ENCODE measurements at places on chromosomes 3 and 15. TPM values are rescaled to one million over a fixed set of nuclear protein-coding genes. Genes with fewer than 3 reads are reported as not detected.
A peak's percentile ranks its signal among the peaks of the same experiment; 100 is the strongest.

PLA2G4E gene
- total RNA-seq = not detected

PSMD6 gene
- 15.8 TPM for total RNA-seq

ITGA11 gene
- total RNA-seq = 4.5 TPM

KCNAB1 gene
- 2.2 TPM for total RNA-seq

FOXB1 gene
- not detected for total RNA-seq

DPPA2 gene
- total RNA-seq = not detected

ATP13A5 gene
- total RNA-seq = 2.0 TPM

LOXL1 gene
- 6.2 TPM for total RNA-seq

DNA sequence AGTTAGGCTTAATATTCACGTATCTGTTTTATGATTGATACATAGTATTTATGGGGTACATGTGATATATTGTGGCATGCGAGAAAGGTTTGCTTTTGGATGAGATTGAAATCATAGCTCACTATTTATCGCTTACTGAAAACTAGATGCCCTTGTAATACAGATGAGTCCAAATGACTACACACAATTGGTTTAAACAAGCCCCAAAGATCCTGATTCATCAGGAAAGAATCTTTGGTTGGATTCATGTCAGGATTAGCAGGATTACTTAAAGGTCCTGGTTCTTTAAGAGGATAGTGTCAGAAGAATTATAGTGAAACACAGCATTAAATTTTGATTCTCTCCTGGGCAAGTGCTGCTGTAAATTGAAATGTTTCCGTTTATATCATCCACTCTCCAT, 18.6 kb upstream of the AADAC start:
- no peak overlapping the region for H3K27ac ChIP-seq
- H3K4me1 ChIP-seq = peaks cover 20% of the 10 kb centered on the region
- no peaks in the 10 kb centered on the region for H3K27me3 ChIP-seq
- H3K36me3 ChIP-seq = no peaks in the 10 kb centered on the region

GRCh38 chr3:187036394-187036793, 102.9 kb downstream of the RPL39L start:
- DNase-seq = no peak
- peaks cover 13% of the 10 kb centered on the region for H3K4me1 ChIP-seq
- no peak overlapping the region for H3K27ac ChIP-seq
- no peak overlapping the region for H3K4me3 ChIP-seq

DNA sequence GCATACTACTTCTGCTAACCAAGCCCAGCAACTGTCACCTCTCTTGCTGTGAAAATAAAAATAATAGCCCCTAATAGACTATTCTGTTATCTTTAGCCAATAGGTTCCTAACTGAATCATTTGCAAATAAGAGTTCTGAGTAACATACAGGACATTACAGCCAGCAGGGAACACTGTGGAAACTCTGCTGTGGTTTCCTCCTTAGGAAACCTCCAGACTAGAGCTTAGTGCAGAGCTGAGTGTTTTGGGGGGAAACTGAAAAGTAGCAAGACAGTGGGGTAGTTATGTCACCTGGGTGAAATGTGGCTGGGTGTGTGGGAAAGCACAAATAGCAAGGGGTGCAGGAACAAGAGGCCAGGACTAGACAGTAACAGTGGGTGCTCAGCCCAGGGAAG, 32.4 kb downstream of the DZIP1L start:
- no peaks in the 10 kb centered on the region for H3K27me3 ChIP-seq
- peaks cover 8% of the 10 kb centered on the region for H3K4me1 ChIP-seq
- H3K27ac ChIP-seq = no peak overlapping the region

DNA sequence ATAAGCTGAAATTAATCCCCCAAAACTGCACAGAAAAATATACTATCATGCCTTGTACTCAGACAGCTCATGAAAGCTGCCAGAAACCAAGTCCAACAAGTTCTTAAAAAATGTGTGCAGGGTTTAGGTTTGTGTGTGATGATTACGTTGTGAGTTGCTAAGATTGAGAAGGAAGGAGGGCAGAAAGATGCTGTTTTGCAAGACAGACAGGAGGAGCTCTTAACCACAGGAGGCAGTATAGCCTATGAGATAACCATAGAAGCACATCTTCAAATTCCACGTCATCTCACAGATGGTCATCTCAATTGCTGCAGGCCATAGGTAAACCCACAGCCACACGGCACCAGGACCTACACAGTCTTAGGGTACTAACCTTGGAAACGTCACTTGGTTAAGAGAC, 191.9 kb downstream of the STT3B start:
- H3K27ac ChIP-seq = no peak overlapping the region
- no peak for DNase-seq
- H3K27me3 ChIP-seq = no peaks in the 10 kb centered on the region

GRCh38 chr3:14208168-14208567, 29.6 kb downstream of the LSM3 start:
- no peak overlapping the region for H3K4me3 ChIP-seq
- peak overlapping the region; percentile 62 for H3K27ac ChIP-seq
- H3K4me1 ChIP-seq = peaks cover 37% of the 10 kb centered on the region
- no peaks in the 10 kb centered on the region for H3K36me3 ChIP-seq
- DNase-seq = no peak

DNA sequence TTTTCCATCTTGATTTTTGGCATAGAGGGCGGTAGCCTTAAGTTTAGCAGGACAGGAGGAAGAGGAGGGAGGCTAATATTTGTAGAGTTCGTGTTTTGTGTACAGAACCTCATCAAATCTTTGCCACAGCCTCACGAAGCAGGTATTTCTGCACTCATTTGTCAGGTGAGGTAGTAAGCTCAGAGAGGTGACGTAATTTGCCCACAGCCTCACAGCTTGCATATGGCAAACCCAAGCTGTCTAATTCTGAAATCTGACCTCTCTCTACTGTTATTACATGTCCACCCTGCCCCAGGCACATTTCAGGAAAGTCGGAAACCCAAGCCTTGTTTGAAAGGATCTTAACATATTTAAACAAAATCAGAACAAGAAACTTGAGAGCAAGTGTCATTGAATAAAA, 91.1 kb upstream of the TPM1 start:
- H3K4me3 ChIP-seq = no peak overlapping the region
- no peaks in the 10 kb centered on the region for H3K27me3 ChIP-seq
- H3K4me1 ChIP-seq = no peaks in the 10 kb centered on the region
- H3K36me3 ChIP-seq = no peaks in the 10 kb centered on the region
- H3K27ac ChIP-seq = no peak overlapping the region
- no peak for DNase-seq

DNA sequence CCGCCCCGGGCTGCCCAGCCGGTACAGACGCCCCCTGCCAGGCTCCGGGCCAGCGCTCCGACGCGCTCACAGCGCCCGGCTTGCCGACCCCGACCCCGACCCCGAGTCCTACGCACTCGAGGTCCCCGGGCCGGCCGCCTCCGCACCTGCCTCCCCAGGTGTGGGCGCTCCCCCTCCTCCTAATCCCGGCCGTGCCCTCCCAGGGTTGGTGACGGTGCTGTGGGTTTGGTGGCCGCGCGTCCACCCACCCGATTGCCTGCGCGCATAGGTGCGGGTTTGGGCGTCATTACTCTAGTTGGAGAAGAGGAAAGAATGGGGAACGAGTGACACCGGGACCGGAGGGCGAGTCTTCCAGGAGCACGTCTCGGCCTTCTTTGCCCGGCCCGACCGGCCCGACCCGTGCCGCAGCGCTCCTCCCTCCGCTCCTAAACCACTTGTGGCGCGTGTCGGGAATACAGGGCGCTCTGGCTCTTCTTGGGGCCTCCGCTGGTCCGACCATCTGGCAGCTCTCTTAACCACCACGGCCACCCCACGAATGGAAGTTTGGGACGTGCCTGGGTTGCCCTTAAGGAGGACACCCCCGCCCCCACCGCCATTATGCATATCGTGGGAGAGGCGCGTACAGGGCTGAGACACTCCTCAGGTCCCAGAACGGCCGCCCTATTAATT, 810 bp upstream of the THRB start:
- peaks cover 14% of the 10 kb centered on the region for H3K4me1 ChIP-seq
- H3K27me3 ChIP-seq = peaks cover 12% of the 10 kb centered on the region
- peak overlapping the region; percentile 60 for H3K4me3 ChIP-seq
- H3K27ac ChIP-seq = peak overlapping the region; percentile 91
- H3K36me3 ChIP-seq = no peaks in the 10 kb centered on the region

GRCh38 chr15:99574502-99574901, 8.7 kb downstream of the MEF2A start:
- H3K4me3 ChIP-seq = no peak overlapping the region
- no peak overlapping the region for H3K27ac ChIP-seq
- H3K36me3 ChIP-seq = no peaks in the 10 kb centered on the region
- H3K4me1 ChIP-seq = peaks cover 86% of the 10 kb centered on the region
- no peak for DNase-seq

- no peaks in the 10 kb centered on the region for H3K36me3 ChIP-seq
- H3K4me1 ChIP-seq = no peaks in the 10 kb centered on the region
- no peak overlapping the region for H3K4me3 ChIP-seq
- H3K27me3 ChIP-seq = no peaks in the 10 kb centered on the region
- DNase-seq = no peak
- H3K27ac ChIP-seq = no peak overlapping the region
Measured at GRCh38 chr3:112649478-112649735, 8.5 kb upstream of the CCDC80 start.

DNA sequence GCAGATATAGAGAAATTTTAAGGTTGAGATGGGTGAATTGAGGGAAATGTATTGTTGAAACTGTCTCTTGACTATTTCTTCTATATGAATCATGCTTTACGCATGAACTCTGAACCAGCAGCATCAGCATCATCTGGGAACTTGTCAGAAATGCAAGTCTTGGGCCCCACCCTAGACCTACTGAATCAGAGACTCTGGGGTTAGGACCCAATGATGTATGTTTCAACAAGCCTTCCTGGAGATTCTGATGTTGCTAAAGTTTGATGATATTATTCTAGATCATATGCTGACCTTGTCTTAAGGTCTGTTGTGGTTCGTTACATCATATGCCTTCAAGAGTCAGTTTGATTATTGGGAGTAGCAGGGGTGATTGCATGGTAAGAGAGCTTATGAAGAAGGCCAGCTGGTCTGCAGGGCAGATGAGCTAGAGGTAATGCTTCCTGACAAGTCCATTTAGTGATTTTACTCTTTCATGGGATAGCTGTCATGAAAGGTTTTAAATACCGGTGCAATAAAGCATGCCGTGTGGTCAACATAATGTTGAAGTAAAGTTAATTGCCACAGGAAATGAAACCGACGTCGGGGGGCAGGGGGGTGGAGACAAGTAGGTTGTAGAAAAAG, 152.4 kb upstream of the MRPL3 start:
- no peak for DNase-seq
- no peak overlapping the region for H3K27ac ChIP-seq
- no peaks in the 10 kb centered on the region for H3K27me3 ChIP-seq
- no peak overlapping the region for H3K4me3 ChIP-seq
- H3K36me3 ChIP-seq = no peaks in the 10 kb centered on the region

GRCh38 chr3:135896613-135897012, 68.9 kb upstream of the PPP2R3A start:
- no peaks in the 10 kb centered on the region for H3K27me3 ChIP-seq
- no peaks in the 10 kb centered on the region for H3K4me1 ChIP-seq
- DNase-seq = no peak
- H3K36me3 ChIP-seq = no peaks in the 10 kb centered on the region
- no peak overlapping the region for H3K27ac ChIP-seq

DNA sequence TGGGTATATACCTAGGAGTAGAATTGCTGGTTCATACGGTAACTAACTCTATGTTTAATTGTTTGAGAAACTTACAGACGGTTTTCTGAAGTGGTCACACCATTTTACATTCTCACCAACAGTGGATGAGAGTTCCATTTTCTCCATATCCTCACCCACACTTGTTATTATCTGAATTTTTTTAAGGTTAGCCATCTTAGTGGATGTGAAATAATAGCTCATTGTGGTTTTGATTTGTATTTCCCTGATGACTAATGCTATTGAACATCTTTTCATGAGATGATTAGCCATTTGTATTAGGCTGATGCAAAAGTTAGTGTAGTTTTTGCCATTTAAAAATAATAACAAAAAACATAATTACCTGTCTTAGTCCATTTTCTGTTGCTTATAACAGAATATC, 18.6 kb downstream of the CSTA start:
- H3K4me3 ChIP-seq = no peak overlapping the region
- no peak overlapping the region for H3K27ac ChIP-seq
- H3K36me3 ChIP-seq = no peaks in the 10 kb centered on the region
- H3K4me1 ChIP-seq = no peaks in the 10 kb centered on the region

- H3K27me3 ChIP-seq = peaks cover 55% of the 10 kb centered on the region
- no peak overlapping the region for H3K27ac ChIP-seq
- H3K4me3 ChIP-seq = no peak overlapping the region
- DNase-seq = no peak
- H3K36me3 ChIP-seq = no peaks in the 10 kb centered on the region
Measured at GRCh38 chr15:83362706-83363105, 78.2 kb upstream of the BNC1 start.

DNA sequence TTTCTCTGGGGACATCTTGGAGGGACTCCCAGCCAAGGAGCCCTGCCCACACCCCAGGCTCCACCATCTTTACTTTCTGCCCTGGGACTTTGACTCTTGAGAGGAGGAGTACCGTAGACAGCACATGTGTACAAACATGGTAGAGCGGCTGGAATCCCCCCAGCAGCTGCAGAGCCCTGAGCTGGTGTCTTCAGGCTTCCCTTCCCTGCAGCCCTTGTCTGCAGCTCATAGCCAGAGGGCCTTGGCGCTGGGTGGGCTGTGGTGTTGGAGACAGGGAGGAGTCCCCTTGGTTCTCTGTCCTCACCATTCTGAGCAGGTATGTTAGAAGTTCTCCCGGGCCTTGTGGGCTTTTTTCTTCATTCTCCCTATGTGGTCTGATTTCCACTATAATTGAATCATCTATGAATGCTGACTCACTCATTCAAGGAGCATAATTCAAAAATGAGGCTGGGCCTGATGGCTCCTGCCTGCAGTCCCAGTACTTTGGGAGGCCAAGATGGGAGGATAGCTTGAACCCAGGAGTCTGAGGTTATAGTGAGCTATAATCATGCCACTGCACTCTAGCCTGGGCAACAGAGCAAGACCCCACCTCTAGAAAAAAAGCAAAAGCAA, 97.8 kb upstream of the MEF2A start:
- H3K27me3 ChIP-seq = no peaks in the 10 kb centered on the region
- no peak for DNase-seq
- no peaks in the 10 kb centered on the region for H3K4me1 ChIP-seq
- no peaks in the 10 kb centered on the region for H3K36me3 ChIP-seq
- H3K27ac ChIP-seq = no peak overlapping the region
- no peak overlapping the region for H3K4me3 ChIP-seq

- H3K27me3 ChIP-seq = no peaks in the 10 kb centered on the region
- H3K4me1 ChIP-seq = no peaks in the 10 kb centered on the region
- no peak for DNase-seq
Measured at GRCh38 chr3:146561463-146561862, 17.1 kb upstream of the PLSCR1 start.

GRCh38 chr3:197597335-197597734, 41.6 kb upstream of the BDH1 start:
- H3K36me3 ChIP-seq = peaks cover 3% of the 10 kb centered on the region
- no peak overlapping the region for H3K4me3 ChIP-seq
- DNase-seq = peak; percentile 26
- no peak overlapping the region for H3K27ac ChIP-seq
- H3K4me1 ChIP-seq = peaks cover 9% of the 10 kb centered on the region
